Renal cortex interstitium (tissue), 15 donors: ENCODE measurements at places on chromosomes 12 and 14. TPM values are rescaled to one million over a fixed set of nuclear protein-coding genes. Genes with fewer than 3 reads are reported as not detected.

Gene SERPINA12
- 0.33 TPM for polyA plus RNA-seq

Gene PCBP2
- 1,163 TPM for polyA plus RNA-seq

DNA sequence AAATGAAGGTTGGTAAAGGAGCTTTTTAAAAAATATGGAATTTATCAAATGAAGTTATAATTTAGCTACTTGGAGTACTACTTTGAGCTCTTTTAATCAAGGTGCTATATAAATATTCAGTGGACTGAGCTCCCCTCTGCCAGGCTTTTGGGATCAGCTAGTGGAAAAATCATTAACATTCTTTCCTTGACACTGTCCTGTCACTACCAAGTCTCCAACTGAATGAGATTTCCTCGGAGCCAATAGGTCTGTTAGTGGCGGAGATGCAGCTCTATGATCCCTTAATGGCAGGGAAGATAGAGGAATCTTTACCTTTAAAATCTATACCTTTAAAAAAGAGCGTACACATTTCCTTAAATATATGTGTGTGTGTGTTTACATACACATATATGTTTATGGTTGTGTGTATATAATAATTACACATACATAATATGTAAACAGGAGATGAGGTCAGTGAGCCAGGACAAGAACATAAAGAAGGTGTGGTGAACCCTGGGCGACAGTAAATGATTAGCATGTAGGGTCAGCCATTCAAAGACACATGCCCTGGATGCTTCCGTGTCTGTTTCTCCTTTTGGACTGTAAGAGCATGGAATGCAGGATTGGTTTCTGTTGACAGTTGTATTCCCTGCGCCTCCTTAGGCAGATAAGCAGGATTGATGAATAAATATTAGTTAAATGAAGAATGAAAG lies 47.7 kb upstream of the ATP2A2 start:
- DNase-seq, result no peak

DNA sequence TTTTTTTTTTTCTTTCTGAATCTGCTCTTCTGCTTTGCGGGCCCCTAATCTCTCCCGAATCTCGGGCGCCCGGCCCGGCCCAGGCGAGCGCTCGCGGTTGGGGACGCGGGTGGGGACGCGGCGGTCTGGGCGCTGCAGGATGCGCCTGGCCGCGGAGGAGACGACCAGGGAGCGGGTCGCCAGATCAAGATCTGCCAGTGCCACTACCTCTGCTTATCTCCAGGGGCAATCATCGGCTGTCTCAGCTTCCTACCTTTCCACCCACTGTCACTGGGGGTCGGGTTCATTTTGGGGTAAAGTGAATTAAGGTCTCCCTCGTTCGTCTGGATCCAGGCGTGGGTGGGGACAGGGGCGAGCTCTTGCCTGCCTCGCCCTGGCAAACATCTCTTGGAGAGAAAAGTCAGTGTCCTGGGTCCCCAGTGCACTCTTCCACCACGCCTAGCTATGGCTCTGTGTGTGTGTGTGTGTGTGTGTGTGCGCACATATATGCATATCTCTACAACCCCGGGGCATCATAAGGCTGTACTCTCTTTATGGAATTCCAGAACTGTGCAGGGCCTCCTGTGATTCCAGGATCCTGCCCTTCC lies 422.3 kb downstream of the VRK1 start:
- no peak for DNase-seq

GRCh38 chr12:28887461-28887990 lies 261.6 kb upstream of the FAR2 start:
- DNase-seq, result no peak

DNA sequence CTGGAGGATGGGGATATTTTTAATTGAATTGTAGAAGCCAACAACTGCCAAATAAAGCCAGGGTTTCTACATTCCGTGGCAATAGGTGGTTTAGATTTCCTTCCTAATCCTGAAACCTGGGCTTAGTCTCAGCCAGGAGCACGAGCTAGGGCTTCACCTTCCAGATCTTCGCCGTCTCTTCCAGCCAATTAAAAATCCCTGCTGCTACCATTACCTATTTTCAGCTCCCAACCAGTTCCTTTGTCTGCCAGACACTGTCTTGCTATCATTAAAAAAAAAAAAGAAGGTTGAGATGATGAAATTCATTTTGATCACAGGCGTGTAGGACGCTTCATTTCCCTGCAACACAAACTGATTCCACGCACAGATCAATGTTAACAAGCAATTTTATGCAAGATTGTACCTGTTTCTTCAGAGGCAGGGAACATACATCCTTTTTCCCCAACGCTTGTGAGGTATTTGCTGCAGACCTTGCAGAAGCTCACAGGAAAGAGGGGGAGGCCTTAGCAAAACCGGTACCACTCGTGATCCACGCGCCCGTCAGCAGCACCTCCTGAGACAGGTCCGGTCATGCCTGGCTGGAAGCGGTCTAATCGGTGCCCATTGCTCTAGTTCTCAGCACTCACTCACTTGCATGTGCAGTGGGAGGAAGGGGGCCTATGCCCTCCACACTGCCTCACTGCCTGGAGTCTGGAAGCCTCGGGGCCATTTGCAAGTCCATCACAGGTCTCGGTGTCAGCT lies 65.1 kb downstream of the SLC6A12 start:
- no peak for DNase-seq

GRCh38 chr14:87805315-87805723 lies 187.7 kb downstream of the GALC start:
- DNase-seq, result no peak

DNA sequence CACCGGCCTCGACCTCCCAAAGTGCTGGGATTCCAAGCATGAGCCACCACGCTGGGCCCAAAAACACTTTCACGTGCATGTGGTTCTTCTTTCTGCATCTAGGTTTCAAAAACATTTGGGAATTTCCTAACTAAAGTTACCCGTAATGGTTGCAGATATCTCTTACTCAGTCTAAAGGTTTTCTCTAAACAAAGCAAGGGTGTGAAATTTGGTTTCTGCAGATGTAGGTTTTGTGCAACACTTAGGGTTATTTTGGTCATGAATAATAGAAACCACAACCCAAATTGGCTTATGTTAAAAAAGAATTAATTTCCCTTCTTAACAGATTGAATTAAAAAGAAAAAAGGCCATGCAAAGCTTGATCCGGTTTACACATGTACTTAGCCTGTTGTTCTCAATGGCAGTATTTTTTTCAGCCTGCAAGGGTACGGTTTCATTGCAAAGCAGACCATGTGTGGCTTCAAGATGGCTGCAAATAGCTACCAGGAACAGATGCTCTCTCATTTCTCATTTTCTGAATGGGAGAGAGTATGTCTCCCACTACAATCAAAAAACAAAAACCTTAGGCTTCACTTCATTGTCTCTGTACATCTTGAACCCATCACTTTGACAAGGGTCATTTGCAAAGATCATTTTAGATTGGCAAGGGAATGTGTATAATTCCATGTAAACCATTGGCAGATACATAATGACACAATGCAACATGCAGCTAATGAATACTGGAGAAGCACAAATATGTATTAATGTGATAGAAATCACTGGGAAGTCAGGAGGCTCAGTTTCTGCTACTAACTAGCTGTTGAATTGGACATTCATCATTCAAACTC lies 491.2 kb upstream of the FLRT2 start:
- no peak for DNase-seq

DNA sequence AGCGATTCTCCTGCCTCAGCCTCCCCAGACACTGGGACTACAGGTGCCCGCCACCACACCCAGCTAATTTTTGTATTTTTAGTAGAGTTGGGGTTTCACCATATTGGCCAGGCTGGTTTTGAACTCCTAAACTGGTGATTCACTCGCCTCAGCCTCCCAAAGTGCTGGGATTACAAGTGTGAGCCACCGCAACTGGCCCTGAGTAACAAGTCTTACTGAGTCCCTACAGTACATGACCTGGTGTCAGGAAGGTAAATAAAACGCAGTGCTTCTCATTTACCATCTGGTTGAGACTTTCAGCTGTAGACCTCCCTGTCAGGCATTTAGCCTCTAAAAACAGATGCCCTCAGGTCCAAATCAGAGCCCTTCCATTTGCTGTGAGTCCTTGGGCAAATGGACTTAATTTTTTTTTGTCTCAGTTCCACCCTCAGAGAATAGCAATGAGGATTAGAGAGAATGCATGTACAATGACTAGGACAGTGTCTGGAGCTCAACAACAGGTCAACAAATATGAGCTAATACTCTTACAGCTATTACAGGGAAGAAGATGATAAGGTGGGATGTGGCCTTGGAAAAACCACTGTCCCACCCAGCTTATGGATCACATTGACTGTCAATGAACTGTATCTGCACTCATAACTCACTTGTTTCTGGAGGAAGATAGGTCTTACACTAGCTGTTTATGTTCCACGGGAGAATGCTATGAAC lies 70.5 kb downstream of the PHLDA1 start:
- no peak for DNase-seq
